ENCODE measurements at places on chromosomes 16 and 17. TPM values are rescaled to one million over a fixed set of nuclear protein-coding genes. Genes with fewer than 3 reads are reported as not detected.

TNFRSF13B gene
- total RNA-seq: not detected

KRTAP2-3 gene
- not detected for total RNA-seq

KRTAP4-6 gene
- total RNA-seq: not detected

PRSS36 gene
- total RNA-seq: 0.29 TPM

SSTR5 gene
- not detected for total RNA-seq

Data from smooth muscle cell of trachea (primary cell).